Activated CD4-positive, CD25-positive, alpha-beta regulatory T cell (primary cell): ENCODE measurements at places on chromosomes 1 and 21.

GRCh38 chr21:17370916-17371315 lies 141.9 kb upstream of the CXADR start:
- no peak for DNase-seq

GRCh38 chr1:205766570-205766969 lies 8.7 kb downstream of the RAB29 start:
- no peak for DNase-seq

- DNase-seq: no peak
These were observed 68.7 kb upstream of the FAM3B start for GRCh38 chr21:41247561-41248545.

GRCh38 chr1:115469703-115470476 lies 131.8 kb upstream of the NGF start:
- no peak for DNase-seq

DNA sequence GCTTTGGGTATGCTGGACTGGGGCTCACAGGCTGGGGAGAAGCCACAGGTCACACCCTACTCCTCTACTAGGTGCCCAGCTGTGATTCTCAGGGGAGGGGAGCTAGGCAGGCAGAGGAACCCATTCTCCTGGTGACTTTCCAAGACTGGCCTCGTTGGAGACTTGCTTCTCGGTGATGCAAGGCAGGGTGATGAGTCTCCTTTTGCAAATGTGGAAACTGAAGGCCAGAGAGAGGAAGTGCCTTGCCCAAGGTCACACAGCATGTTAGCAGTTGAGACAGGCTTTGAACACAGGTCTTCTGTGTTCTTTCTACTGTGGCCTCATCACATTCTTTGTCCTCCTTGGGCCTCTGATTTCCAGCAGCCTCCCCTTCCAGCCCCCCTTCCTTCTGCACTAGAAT lies 20.5 kb upstream of the C1QA start:
- DNase-seq: no peak

DNA sequence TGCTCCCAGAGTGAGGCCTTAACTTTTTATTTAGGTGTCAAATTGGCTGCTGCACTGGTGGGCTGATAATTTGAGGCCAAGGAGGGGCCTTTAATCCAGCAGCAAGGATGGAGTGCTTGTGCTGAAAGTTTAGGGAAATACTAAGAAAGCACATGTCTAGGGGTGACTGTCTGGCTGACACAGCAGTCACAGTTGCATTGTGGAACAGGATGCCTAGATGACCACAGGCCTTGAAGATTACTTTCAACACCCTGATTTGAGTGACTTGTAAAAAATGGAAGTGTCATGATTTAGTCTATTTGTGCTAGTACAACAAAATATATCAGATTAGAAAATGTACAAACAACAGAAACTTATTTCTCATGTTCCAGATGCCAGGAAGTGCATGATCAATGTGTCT lies 57.7 kb downstream of the ZNF697 start:
- DNase-seq: no peak

- no peak for DNase-seq
These were observed 39.8 kb downstream of the VPS26C start for GRCh38 chr21:37227071-37228002.

- DNase-seq: no peak
These were observed 62.3 kb downstream of the SLC19A1 start for GRCh38 chr21:45479691-45480675.

GRCh38 chr1:202162418-202163280 lies 2.2 kb upstream of the PTPN7 start:
- no peak for DNase-seq

- no peak for DNase-seq
These were observed 52.2 kb downstream of the CAPZB start for GRCh38 chr1:19432943-19433718.

GRCh38 chr1:20403423-20404145 lies 82.4 kb downstream of the CAMK2N1 start:
- no peak for DNase-seq

DNA sequence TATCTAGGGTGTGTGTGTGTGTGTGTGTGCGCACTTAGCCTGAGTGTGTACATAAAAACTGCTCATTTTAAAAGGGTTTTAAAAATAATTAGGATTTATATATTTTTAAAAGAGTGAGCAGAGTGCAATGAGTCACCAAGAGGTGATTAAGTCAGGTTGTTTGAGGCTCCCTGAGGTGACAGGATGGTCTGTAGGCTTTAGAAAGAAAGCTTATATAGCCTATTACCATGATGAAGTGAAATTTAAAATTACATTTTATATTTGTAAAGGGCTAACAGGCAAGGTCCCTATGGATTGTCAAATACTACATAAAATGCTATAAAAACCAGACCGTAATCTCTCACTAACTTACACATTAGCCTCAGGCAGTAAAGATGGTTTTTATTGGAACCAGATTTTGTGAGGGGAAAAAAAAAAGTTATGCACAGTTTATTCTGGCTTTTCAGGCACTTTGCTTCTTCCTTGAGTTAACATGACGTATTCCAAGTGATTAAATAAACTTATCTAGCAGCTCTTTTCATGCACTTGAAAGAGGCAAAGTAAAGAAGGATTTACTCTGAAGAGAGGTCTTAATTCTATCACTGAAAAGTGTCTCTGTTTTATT lies 711.7 kb upstream of the PTBP2 start:
- no peak for DNase-seq

DNA sequence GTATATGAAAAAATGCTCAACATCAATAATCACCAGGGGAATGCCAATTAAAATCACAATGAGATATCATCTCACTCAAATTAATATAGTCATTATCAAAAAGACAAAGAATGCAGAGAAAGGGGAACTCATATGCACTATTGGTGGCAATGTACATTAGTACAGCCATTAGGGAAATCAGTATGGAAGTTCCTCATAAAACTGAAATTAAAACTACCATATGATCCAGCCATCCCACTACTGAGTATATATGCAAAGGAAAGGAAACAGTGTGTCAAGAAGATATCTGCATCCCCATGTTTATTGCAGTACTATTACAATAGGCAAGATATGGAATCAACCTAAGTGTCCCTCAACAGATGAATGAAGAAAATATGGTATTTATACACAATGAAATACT lies 32.1 kb upstream of the TEKT2 start:
- no peak for DNase-seq

DNA sequence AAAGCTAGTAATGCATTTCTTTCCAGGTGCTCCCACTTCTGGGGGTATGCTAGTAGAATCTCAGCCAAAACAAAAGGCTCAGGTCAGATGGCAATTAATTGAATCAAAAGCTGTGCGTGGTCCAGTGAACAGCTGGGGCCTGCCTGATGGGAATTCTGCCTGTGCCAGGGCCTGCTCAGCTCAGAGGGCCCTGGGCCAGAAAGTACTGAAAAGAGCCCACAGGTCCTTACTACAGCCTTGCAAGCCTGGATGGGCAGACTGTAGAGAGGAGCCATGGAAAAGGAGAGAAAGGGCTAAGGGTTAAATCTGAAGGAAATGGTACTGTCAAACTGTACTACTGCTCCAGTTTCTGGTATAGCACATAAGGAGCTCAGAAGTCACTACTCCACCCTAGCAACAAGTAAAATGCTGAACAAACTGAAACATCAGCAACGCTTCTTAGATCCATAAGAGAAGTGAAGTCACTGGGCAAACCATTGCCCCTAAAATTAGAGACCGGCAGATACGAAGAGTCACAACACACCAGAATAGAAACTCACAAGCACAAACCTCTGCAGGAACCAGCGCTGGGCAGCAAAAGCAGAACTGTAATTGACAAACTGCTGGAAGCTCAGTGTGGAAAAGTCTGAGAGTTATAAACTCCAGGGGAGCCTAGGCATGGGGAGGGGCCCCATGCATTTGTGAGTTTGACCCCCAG lies 121.1 kb upstream of the SYT6 start:
- DNase-seq: no peak

GRCh38 chr1:100955322-100955721 lies 59.4 kb downstream of the SLC30A7 start:
- DNase-seq: no peak

DNA sequence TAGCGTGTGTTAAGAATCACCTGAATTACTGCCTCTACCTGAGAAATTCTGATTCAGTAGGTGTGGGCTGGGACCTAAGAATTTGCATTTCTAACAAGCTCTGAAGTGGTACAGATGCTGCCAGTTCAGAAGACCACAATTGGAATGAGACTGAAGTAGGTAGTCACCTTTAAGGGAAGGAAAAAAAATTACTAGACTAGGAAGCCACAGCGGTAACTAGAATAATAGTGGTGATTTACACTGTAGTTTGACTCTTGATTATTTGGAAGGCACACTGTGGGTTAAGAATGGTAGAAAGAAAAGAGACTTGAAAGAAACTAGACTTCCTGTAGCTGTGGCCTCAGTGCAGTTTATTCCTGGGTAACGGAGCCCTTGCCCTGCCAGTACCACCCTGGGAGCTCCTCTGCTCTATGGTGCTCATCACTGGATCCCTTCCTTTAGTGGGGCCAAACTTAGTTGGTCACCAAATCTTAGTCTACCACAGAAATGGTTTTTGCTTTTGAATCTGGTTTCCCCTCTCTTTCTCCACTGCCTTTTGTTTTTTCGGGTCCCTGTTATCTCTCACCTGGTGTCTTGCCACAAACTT lies 43.6 kb downstream of the ARID1A start:
- DNase-seq: no peak

DNA sequence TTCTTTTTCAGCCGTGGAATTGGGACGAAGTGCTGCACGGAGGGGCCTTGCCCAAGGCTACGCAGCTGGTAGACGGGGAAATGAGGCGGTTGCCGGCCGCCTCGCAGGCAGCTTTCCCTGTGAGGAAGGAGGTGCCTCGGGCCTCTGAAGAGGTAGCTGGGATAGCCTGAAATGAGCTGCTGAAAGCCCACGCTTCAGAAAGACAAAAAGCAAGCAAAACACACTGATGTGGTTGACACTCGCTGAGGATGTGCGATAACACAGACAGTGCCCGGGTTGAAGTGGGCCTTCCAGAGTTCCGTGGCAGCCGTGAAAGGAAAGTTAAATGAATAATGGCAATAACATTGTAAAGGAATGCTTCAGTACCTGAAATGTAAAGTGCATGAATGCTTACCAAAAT lies 47.2 kb downstream of the S1PR1 start:
- no peak for DNase-seq

GRCh38 chr1:229557913-229558414 lies 543 bp downstream of the ABCB10 start:
- DNase-seq: peak; percentile 5

DNA sequence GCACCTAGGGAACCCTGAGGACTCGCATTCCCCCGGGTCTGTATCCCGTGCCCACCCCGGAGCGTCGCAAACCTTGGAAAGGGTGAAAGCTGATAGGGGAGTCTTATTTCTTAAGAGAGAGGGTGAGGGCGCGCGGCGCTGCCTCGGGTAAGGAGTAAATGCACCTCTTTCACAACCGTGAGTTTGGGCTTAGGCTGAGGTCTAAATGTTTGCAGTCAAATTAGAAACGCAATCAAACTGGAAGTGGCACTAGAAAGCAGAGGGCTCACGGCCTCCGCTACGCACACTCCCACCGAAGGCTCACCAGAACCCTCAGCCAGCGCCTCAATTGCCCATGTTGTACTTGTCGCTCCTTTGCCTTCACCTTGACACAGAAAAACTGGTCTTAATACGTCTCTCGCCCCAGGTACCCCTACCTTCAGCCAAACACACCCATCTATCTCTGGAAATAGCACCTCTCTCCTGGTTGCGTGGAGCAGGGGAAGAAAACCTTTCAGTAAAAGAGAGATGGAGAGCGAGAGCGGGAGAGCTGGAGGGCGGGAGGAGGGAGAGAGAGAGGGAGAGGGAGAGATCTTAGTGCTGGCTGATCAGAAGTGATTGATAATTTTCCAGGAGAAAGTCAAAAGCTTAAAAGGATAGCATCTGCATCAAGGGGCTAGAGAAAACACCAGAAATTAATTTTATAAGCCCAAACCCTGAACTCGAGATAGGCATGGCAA lies 1.7 kb upstream of the HLX start:
- no peak for DNase-seq

DNA sequence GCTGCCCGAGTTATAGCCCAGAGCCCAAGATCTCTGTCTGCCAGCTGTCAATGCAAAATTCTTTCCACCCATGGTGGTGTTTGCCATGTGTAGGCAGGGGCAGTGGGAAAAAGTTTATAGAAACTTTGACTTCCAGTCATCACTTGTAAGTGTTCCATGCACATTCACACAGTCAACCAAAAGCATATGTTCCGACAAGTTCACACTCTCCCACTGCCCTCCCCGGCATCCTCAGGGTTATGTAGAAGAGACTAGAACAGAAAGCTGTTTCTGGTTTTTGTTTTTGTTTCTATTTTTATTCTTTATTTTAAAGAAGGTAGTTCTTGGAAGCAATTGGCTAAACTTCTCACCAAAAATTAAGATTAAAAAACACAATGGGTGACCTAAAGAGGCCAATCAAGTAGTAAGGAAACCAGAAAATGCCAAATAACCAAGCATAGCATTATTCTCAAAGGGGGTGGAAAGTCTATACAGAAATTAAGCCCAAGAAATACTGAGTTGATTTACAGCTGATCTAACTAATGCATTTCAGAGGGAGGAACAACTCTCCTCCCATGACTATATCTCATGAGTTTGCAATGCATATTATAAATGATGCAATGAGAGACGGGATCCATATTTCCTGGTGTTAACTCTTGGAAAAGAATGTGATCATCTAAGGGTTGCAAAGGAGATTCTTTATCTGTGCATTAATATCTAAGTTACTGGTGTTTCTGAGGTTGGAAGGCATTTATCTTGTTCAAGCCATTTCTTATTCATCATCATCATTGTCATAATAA lies 91.5 kb upstream of the ETS2 start:
- no peak for DNase-seq

GRCh38 chr1:160376525-160377131 lies 9.8 kb downstream of the NHLH1 start:
- DNase-seq: no peak

- no peak for DNase-seq
These were observed 43.3 kb downstream of the GON4L start for GRCh38 chr1:155813672-155814071.
